Activated CD4-positive, alpha-beta T cell treated with anti-CD3 and anti-CD28 coated beads, Interleukin-2, amount 50 U/mL, for 48 hours (primary cell): ENCODE measurements at places on chromosomes 13 and 19.
A peak's percentile ranks its signal among the peaks of the same experiment; 100 is the strongest.

DNA sequence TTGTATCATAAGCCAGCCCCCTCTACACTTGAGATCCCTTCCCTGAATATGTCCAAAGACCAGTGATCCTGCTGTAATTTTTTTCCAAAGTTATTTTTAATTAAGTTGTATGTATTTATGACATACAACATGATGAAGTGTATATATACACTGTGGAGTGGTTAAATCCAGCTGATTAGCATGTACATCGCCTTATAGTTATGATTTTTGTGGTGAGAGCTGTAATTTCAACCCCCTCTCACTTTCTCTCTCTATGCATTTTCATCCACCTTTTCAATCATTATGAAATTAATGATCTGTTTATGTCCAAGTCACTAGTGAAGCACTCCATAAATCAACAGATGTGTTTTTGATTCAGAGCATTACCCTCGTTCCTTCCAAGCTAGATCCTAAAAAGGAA is 85.3 kb downstream of the KCTD12 start:
- DNase-seq, result no peak

GRCh38 chr13:44206434-44206833 is 167.2 kb upstream of the SERP2 start:
- DNase-seq, result no peak

DNA sequence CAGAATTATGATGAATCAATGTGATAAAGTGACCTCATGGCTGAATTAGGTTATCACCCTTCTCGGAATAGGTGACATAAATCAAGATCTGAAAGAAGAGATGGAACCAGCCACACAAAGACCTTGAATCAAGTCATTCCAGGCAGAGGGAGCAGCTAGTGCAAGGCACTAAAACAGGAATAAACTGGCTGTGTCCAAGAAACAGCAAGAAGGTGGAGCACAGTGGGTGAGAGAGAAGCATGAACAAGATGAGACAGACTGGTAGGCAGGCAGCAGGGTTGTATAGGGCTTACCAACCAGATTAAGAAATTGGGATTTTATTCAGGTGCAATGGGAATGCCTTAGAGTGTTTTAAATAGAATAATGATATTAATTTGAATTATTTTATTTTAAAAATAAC is 470.3 kb downstream of the PCDH20 start:
- DNase-seq, result no peak

- no peak for DNase-seq
Measured at GRCh38 chr19:32672841-32673240, 2.1 kb downstream of the ANKRD27 start.

- DNase-seq, result no peak
Measured at GRCh38 chr13:51714663-51715168, 89.2 kb downstream of the DHRS12 start.

DNA sequence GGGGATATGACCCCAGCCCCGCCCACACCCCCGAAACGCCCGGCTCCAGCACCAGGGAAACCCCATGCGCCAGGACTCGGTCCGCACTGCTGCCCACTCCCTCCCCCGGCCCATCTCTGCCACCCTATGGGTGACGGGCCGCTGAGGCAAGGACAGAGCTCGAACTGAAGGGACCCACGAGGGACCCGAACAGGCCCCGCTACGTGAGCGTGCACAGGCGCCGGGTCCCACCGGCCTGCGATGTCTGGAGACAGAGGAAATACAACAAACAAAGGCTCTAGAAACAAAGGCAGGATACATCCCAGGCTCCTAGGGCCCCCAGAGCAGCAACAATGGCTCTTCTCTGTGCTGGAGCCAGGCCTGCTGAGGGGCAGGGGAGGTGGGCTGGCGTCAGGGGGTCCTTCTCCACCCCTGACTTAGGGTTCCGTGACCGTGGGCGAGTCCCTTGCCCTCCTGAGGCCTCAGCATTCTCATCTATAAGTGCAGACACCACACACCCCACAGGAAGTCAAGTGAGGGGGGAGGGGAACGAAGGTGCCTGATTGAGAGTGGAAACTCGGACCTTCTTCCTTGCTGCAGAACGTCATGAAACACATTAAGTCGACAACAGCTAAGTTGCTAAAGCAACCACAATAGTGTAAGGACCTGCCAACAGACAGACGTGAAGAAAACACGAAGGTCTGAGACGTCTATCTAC is 3.1 kb downstream of the ABHD17A start:
- DNase-seq, result peak; percentile 77

DNA sequence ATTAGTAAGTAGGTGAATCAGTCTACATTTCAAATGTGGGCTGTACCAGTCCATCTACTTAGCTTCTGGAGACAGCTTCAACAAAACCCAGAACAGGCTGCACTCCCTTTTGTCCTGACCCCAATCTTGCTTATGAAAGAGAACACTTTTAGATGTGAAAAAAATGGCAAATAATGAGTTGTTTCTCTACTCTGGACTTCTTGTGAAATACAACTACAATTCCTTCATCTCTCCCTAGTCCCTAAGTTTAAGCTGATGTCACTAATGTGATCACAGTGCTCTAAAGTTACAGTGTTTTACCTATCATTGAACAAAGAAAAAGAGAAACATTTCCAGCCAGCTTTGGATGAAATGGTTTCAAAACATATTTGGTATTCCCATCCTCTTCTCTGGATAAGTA is 183.9 kb downstream of the LHFPL6 start:
- DNase-seq, result no peak

DNA sequence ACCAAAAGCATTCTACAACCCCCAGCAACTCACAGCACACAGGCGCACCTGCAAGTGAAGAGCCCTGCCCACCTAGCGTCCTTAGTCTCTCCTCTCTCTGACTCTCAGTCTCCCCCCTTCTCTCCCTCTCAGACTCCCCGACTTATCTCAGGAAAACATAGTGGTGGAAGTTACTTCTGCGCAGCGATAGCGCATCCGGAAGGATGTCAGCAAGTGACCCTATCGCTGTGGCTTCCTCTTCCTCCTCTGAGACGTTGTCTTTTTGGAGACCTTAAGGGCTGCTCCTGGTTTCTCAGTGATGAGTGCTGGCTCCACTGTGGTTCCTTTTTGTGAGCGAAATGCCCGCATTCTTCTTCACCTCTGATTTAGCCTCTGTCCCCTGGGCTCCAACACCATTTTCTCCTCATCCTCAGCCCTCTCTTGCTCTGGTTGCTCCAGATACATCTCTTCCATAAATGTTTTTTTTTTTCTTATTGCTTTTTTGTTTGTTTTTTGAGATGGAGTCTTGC is 1.4 kb upstream of the YIF1B start:
- DNase-seq, result peak; percentile 35

DNA sequence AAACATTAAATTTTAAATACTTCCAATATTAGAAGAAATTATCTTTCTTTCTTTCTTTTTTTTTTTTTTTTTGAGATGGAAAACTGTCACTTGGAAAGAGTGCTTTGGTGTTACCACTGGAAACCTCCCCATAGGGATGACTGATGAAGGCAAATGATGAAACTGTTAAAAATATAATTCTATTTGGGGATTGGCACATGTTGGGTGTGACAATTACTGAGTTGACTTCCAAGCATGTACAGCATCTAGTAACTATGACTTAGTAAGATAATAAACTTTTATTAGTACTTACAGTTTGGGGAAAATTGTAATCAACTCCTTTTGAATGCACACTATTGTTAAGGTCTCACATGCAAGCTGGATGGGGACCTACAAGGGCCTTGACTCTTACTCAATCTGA is 592.5 kb downstream of the KCTD12 start:
- DNase-seq, result no peak
